ENCODE measurements at places on chromosomes 11 and 22.

- no peak for DNase-seq
Observed at GRCh38 chr11:85723088-85723487, 37.1 kb upstream of the CCDC89 start.

GRCh38 chr11:72925656-72926055, 111.4 kb downstream of the ATG16L2 start:
- DNase-seq: no peak

DNA sequence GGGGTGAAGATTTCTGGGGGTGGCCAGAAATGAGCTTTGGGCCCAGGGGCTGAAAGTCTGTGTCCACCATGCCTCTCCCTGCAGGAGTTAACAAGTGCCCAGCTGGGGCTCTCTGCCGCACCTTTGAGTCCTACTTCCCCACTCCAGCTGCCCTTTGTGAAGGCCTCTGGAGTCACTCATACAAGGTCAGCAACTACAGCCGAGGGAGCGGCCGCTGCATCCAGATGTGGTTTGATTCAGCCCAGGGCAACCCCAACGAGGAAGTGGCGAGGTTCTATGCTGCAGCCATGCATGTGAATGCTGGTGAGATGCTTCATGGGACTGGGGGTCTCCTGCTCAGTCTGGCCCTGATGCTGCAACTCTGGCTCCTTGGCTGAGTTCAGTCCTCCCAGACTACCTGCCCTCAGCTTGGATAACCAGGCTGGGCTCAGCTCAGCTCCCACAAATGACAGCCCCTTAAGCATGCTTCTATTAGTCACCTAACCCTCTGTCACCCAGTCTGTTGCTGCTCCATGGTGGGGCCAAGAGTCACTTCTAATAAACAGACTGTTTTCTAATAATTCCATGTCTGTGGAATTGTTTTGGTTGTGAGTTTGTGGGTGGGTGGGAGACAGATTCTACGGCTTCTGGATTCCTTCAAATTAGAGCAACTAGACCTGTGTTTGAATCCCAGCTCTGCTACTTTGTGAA, 3.0 kb upstream of the INPPL1 start:
- no peak for DNase-seq

- DNase-seq: no peak
Observed at GRCh38 chr11:80980227-80980626, 1539.4 kb upstream of the TENM4 start.

- no peak for DNase-seq
Observed at GRCh38 chr22:44012162-44012561, 11.9 kb upstream of the PARVB start.

GRCh38 chr11:127275774-127276173, 275.2 kb upstream of the KIRREL3 start:
- no peak for DNase-seq

DNA sequence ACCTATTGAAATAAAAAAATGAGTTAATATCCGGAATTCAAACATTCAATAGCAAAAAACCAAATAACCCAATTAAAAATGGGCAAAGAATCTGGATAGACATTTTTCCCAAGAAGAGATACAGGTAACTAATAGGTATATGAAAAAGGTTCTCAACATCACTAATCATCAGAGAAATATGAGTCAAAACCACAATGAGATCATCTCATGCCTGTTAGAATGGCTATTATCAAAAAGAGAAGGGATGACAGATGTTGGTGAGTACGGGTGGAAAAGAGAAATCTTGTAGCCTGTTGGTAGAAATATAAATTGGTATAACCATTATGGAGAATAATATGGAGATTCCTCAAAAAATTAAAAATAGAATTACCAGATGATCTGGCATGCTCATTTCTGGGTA, 26.9 kb upstream of the OR6M1 start:
- no peak for DNase-seq

DNA sequence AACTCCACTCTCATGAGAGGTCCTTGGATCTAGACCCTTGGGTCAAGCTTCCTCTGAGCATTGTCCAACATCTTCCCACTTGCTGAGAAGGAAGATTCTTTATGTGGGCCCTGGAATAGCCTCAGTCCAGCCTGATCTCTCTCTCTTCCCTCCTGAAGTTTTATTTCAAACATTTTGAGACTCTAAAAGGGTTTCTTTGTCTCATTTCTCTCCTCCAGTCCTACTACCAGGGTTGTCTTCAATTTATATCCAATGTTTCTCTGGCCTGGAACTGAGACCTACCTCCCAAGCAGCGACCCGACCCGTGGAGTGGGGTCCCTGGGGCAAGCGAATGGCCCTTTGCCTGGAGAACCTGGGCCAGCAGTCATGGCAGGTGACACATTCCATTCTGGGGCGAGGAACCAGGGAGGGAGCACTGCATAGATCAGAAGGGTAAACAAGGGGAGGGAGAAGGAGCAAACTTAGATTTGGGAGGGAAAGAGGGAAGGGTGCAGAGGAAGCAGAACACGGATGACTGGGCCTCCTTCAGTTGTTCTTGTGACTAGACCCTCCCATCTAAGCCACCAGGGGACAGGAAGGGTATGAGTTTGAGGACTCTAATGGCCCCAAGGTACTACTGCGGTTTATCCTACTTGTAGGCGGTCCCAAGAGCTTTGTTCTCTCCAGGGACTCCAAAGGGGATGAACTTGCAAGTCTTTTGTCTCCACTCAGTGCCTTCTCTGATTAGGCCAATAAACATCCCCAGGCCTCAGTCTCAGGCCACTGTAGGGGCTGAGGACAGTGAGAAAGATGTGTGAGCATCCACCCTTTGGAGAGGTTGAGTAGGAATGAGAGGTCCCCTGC, 14.2 kb upstream of the PRAME start:
- DNase-seq: no peak

- DNase-seq: no peak
Observed at GRCh38 chr11:19075636-19076035, 15.1 kb upstream of the MRGPRX2 start.

DNA sequence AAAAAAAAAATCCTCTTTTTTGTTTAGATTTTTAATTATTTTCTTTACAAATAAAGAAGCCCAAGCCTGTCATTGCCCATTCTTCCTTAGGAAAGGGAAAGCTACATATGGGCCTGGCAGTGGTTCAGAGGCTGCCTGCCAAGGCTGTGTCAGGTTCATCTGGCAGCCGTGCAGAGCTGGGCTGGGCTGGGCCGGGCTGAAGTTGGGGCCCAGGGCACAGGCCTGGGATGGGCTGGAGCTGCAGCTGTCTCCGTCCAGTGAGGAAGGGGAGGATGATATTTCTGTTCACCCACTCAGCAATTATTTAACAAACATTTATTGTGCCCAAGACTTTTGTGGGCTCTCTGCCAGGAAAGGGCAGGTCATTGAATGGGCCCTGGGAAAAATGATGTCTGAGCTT, 4.6 kb downstream of the PRR5L start:
- no peak for DNase-seq

DNA sequence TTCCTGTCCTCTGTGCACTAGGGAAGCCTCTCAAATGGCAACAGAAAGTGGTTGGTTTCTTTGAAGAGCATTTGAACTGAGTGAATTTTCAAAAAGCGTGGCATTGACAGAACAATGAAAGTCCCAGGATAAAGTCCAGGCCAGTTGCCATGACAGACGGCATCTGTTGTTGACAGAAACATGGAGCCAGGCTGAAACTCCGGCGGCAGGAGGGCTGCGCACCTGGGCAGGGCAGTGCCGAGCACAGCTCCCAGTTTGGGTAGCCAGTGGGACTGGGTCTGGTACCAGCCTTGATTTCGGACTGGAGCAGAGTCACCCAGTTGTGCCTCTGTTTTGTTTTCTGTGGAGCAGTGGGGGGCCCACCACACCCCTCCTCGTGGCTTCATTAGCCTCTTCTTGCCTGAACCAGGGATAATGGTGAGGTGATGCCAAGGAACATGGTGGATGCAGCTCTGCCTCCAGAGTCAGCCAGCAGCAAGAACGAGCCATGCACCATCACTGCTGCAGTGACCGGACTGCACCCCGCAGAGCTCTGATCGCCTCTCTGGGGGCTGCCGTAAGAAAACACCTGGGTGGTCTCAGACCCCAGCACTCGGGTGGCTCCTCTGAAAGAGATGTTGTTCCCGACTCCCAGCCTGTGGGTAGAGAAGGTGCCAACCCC, 9.8 kb upstream of the SEPTIN5 start:
- DNase-seq: no peak

GRCh38 chr22:27875951-27876350, 43.1 kb downstream of the PITPNB start:
- no peak for DNase-seq

Measured in NCI-H1048 (cell line).